ENCODE measurements at places on chromosomes 6 and 20.

DNA sequence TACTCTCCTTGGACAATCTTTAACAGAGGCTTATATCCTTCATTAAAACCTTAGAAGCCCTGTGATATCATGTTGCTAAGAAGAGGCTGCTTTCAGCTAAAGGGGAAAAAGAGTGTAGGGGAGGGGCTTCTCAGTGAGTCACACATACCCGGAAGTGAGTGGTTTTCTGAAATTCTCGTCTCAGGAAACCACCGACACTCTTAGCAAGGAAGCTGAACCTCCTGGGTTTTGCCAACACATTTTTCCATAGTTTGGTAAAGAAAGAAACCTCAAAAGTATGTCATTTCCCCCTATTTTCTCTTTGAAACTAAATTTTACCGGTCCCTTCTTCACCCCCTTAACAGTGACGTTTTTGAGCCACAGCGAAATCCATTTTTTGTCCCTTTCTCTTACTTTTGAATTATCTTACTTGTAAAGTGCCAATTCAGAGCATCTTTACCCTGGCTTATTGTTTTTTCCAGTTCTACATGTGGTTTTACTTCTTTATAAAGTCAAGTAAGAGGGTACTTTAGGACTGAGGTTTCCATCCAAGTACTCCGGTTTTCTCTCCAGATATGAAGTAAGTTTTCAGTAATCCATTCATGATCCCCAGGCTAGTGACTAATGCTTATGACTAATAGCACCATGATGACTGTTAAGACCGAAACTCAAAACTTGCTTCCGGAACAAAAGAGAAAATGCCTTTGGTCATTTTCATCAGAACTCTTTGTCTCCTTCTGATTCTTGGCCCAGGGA lies 219.3 kb downstream of the ARHGAP18 start:
- peak; percentile 15 for DNase-seq

GRCh38 chr6:41167173-41167963 lies 4.5 kb upstream of the TREM2 start:
- no peak for DNase-seq

GRCh38 chr6:165129086-165129485 lies 180.3 kb downstream of the C6orf118 start:
- no peak for DNase-seq

DNA sequence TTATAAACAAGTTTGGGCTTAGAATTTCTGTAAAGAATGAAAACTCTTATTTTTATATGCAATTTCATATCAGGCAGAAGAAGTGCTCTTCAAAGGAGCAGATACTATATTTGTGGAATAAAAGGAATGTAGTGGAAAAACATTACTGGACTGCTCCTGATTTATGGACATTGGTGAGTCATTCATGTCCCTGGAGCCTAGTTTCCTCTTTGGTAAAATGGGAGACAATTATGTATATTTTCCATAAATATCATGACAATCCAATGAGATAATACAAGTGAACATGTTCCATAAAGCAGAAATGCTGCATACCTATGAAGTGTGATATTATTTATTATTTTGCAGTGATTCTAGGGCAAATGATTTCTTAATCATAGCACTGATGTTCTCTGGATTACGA lies 445.8 kb upstream of the CITED2 start:
- DNase-seq, result no peak

DNA sequence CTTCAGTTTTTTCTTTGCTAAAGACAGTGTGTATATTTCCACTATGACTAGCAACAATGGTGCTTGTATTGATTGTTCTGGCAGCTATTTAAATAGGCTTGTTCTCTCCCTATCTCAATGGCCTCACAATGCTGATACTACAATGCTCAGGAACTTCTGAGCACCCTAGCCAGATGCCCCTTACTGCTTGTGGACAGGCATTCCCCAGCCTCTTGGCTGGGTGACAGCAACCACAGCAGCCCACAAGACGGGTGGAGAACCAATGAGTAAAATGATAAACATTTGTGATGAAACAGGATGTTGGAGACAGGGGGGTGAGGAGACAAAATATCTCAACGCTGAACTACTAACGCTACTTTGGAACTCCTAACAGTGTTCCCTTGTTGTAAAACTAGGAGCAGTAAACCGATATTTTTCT lies 42.3 kb downstream of the HIVEP2 start:
- peak; percentile 67 for DNase-seq

- DNase-seq, result no peak
These were observed 330.8 kb upstream of the PREP start for GRCh38 chr6:105733556-105734162.

GRCh38 chr6:67818322-67818721 lies 816.8 kb upstream of the ADGRB3 start:
- no peak for DNase-seq

DNA sequence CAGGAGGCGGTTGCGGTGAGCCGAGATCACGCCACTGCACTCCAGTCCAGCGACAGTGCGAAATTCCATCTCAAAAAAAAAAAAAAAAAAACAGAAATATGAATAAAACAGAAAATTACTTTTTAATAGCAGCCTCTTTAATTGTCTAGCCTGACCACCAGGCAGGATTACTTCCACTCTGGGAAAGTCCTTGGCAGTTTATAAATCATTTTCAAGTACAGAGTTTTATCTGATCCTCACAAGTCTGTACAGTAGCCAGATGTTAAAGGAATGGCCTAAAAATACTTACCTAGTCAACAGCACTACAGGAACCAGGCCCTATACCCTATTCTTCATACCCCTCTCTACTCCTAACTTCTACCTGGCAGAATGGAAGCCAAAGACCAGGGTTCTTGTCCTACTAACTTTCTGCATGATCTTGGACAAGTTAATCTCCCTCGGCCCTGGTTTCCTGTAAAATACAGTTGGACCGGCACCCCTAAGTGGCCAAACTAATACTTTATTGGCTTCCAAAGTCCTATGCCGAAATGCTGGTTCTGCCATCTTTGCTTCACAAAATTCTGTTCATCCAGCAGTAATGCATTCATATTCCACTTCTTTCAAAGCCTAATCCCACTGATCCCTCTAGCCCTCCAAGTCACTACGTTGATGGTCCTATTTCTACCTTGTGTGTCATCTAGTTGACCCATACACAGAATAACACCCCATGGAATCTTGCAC lies 1.9 kb downstream of the EIF2S2 start:
- no peak for DNase-seq

DNA sequence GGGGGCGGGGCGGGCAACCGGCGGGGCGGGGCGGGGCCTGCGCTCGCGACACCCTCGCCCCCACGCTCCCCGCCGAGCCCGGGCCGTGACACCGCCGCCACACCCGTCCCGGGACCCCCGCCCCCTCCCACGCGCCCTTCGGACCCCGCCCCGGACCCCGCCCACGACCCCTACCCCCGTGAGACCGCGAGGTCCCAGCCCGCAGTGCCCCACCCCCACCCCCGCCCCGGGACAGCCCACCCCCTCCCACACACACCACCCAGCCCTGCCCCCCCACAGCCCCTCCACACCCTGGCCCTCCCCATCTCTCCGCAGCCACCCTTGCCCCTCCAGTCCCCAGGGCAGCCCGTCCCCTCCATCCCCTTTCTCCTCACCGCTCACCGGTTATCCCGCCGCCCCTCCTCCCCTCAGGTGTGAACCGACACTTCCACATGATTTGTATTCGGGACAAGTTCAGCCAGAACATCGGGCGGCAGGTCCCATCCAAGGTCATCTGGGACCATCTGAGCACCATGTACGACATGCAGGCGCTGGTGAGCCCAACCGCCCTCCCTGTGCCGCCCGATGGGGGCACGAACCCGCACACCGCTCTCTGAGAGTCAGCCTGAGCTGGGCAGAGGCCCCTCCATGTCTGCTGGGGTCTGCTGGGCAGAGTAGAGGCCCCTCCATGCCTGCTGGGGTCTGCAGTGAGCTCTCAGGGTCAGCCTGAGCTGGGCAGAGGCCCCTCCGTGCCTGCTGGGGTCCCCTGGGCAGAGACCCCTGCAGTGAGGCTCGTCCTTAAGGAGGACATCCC lies 622 bp downstream of the MRGBP start:
- no peak for DNase-seq

Measured in transverse colon (tissue), 4 donors.